SJCRH30 (cell line): ENCODE measurements at places on chromosomes 12 and 14. TPM values are rescaled to one million over a fixed set of nuclear protein-coding genes. Genes with fewer than 3 reads are reported as not detected.

DNA sequence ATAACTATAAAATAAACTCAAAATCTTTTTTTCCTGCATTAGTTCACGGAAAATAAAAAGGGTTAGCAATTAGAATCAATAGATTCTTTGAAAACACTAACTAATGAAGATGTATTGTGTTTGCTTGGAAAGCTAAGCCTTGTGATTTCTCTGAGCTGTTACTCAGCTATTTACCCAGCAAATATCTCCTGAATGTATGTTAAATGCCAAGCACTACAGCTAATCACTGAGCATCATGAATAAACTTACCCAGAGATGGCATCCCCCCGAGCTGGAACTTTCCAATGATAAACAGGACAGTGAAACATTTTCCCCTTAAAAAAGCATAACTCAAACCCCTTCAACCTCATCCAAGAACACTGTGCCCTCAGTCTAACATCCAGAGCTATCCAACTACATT is 71.2 kb downstream of the SLC2A13 start:
- DNase-seq, result no peak

- no peak for DNase-seq
Measured at GRCh38 chr12:71164568-71165197, 6.9 kb upstream of the TSPAN8 start.

GRCh38 chr12:10623131-10623530 is 9.7 kb upstream of the MAGOHB start:
- no peak for DNase-seq

DNA sequence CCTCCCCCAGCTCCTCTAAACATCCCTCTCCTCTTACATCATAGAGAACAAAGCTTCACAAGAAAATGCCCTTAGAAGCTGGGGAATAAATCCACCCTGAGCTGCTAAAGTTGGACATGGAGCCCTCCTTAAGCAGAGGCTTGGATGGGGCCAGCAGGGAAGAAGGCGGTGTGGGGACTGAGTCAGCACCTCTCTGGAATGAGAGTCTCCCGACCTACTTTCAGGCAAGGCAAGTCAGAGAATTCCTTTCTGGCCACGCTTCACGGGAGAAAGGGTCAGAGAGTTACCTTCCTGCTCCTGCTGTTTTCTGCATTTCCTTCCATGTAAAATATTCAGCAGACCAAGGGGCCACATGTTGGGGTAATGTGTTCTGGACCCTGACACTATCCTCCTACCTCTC is 113.3 kb upstream of the PRB2 start:
- no peak for DNase-seq

- no peak for DNase-seq
Measured at GRCh38 chr12:62578726-62579125, 112.1 kb downstream of the MON2 start.

GRCh38 chr14:78340250-78340649 is 170.1 kb downstream of the NRXN3 start:
- no peak for DNase-seq

- no peak for DNase-seq
Measured at GRCh38 chr14:36518031-36518585, 1.9 kb downstream of the NKX2-1 start.

- peak; percentile 17 for DNase-seq
Measured at GRCh38 chr14:89121968-89122620, 294.9 kb downstream of the FOXN3 start.

DNA sequence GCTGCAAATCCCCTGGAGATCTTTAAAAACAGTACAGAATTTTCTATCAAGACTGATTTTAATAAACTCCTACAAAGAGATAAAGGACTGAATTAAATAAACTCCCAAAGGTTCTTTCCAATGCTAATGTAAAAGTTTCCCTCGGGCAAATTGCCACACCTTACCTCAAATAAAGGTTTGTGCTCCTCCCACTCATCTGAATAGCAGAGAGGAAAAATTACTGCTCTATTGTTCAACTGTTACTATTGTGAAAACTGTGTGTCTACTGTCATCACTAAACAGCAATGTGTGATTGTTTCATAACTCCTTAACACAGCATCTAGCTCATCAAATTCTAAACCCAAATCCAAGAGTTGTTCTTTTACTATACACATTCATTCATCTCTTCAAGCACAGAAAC is 3.2 kb downstream of the SPTLC2 start:
- DNase-seq, result no peak

- peak; percentile 50 for DNase-seq
Measured at GRCh38 chr14:82075566-82075965, 541.9 kb upstream of the SEL1L start.

- DNase-seq, result no peak
Measured at GRCh38 chr12:109525279-109525585, 47.8 kb downstream of the UBE3B start.

- peak; percentile 84 for DNase-seq
Measured at GRCh38 chr12:2834581-2835491, at the start of gene NRIP2. Gene NRIP2 (minus strand): TSS chr12:2835035. CDS start chr12:2834983, 52 bp downstream.

- DNase-seq, result no peak
Measured at GRCh38 chr12:66774929-66775328, 96.1 kb upstream of the GRIP1 start.

DNA sequence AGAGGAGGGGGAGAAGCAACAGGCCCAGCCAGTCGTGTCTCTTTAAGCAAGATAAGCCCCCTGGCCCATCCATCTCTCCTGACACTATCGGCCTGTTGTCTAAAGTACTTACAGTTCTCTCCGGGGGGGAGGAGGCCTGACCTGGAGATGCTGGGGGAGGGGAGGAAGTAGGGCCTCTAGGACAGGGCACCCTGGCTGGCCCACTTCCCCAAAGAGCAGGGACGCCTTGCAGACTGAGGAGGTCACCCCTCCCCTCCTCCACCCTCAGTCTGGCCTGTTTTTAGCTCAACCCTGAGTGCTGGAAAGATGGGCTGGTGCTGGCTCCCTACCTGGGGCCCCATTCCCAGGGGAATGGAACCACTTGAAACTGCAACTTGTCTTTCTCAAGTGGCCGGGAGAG is 70.3 kb downstream of the TBX5 start:
- no peak for DNase-seq

- DNase-seq, result peak; percentile 54
Measured at GRCh38 chr12:110937104-110937641, 16.8 kb upstream of the MYL2 start.

GRCh38 chr14:25110106-25110505 is 60.2 kb upstream of the STXBP6 start:
- DNase-seq, result no peak

Gene TAS2R8
- not detected in 2 replicates for total RNA-seq

Gene C14orf132
- total RNA-seq, result not detected in 2 replicates

Gene MYH7
- total RNA-seq, result 0.20 and 0.23 TPM in 2 replicates

Gene RD3L
- not detected in 2 replicates for total RNA-seq

Gene SYNE3
- total RNA-seq, result 34.1 and 34.5 TPM in 2 replicates
